ENCODE measurements at places on chromosomes 7 and 10.

DNA sequence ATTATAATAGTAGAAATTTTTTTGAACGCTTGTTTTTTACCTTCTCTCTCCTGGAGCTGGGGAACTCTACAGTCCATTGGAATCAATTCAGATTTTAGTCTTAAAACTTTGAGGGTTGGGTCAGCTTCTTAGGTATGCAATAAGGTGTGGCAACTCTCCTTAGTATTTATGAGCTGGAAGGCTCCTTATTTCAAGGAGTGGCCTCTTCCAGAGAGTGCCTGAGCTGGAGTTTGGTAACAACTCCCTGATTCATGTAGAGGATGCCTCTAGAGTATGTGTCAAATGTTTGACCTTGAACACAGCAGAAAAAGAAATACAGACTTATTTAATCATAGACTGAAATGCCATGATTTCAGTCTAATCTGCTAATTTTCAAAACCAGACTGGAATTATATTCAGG, 11.1 kb downstream of the CDK14 start:
- no peak for DNase-seq

GRCh38 chr7:55521512-55521911, 50.8 kb downstream of the VOPP1 start:
- DNase-seq, result no peak

DNA sequence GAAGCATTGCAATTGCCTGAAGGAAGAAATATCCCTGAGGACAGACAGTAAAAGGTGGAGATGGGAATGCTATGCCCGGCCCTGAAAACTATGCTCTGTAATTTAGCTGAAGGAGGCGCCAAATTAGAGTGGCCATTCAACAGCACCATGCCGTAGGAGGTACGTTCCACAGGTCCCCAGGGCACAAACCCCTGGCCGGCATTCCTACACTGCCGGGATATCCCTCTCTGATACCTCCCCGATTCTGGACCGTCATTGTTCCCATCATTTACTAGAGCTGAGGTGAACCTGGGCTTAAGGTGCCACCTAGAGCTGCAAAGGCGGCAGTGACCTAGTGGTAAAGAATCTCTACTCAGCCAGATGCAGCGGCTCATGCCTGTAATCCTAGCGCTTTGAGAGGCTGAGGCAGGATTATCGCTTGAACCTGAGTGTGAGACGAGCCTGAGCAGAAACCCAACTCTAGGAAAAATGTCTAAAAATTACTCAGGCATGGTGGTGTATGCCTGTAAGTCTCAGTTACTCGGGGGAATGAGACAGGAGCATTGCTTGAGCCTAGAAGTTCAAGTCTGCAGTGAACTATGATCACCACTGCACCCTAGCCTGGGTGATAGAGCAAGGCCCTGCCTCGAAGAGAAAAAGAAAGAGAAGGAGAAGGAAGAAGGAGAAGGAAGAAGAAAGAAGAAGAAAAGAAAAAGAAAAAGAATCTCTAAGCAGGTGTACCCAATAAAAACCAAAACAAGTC, 53.0 kb upstream of the TNKS2 start:
- DNase-seq, result no peak

- no peak for DNase-seq
Observed at GRCh38 chr7:56063500-56063881, 595 bp upstream of the SUMF2 start.

DNA sequence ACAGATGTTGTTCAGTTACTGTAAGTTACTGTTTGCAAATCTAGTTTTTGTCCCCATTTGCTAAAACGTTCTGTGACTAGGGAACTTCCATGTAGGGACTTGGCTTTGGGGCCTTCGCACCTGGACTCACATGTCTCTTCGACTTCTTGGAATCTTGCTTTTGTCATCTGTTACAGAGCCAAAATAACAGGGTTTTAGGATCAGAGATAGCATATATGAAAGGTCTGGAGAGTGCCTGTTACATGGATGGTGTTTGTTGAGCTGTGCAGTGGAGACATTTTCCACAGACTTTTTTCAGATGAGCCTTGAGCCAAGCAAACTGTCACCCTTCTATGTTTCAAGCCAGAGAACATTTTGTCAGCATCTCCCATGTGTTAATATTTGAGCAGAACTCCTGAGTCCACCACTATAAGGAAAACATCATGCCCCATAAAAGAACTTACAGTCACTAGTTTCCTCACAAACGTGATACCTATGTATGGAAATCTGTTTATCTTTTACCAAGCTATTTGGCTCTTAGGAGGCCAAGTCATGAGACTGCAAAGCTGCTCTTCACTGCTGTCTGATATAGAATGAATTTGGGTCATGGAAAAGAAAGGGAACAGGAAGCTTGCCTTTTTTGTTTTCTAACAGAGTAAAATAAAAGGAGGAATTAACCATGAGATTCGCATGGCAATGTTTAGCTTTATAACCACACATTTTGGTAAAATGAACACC, 818.6 kb upstream of the IGFBP3 start:
- DNase-seq, result no peak

DNA sequence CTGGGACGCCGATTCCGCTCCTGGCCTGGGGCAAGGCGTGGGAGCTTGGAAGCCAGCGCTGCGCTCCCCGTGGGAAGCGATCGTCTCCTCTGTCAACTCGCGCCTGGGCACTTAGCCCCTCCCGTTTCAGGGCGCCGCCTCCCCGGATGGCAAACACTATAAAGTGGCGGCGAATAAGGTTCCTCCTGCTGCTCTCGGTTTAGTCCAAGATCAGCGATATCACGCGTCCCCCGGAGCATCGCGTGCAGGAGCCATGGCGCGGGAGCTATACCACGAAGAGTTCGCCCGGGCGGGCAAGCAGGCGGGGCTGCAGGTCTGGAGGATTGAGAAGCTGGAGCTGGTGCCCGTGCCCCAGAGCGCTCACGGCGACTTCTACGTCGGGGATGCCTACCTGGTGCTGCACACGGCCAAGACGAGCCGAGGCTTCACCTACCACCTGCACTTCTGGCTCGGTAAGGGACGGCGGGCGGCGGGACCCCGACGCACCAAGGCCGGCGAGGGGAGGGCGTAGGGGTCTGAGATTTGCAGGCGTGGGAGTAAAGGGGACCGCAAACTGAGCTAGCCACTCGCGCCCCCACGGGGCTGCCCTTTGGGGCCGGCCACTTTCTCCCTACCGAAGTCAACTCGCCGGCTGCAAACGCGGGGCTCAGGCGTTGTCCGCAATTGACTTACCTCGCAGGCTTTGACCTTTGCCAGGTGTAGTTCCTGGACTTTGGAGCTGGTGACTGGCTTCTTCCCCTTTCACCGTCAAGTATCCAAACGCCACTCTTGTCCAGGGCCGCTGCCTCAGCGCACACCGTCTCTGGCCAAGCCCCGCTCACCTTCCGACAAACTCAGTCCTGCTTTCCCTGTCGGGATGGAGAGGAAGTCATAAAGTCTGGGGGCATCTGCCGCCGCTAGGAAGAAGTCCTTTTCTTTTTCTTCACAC, at the start of gene SCIN:
Gene SCIN, plus strand, starts transcription at position 187 of the 928 bp plus-strand sequence. Its CDS starts 67 bp downstream, at position 254.
- peak; percentile 22 for DNase-seq

GRCh38 chr7:94297397-94297838, 97.3 kb upstream of the COL1A2 start:
- no peak for DNase-seq

DNA sequence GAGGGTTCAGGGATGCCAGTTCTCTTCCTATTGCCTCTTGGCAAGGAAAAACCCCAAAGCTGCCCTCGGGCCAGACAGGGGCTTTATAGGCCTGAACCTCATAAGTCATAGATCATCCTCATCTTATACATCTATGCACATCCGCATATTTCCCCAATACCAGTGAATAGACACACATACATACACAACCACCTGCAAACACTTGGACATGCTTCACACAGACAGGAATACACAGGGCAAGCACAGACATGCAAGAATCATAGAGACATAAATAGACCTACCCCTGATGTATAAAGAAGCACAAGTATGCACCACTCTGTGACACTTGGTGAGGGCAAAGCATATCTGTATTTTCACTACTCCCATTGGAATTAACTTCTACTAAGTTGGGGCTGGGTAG, 30.7 kb downstream of the MBL2 start:
- DNase-seq, result no peak

DNA sequence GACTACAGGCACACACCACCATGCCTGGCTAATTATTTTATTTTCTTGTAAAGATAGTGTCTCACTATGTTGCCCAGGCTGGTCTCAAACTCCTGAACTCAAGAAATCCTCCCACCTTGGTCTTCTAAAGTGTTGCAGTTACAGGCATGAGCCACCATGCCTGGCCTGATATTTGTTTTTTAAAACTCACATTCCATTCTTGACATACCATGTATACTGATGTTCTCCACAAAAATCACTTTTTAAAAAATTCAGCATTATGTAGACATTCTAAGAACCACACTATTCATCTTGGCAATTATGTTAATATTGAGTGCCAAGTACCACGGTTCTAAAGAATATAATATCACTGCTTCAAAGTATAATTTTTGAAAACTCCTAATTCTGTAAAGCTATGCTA, 43.5 kb downstream of the IDE start:
- DNase-seq, result no peak

GRCh38 chr7:73986158-73986631, 41.8 kb upstream of the ELN start:
- no peak for DNase-seq

DNA sequence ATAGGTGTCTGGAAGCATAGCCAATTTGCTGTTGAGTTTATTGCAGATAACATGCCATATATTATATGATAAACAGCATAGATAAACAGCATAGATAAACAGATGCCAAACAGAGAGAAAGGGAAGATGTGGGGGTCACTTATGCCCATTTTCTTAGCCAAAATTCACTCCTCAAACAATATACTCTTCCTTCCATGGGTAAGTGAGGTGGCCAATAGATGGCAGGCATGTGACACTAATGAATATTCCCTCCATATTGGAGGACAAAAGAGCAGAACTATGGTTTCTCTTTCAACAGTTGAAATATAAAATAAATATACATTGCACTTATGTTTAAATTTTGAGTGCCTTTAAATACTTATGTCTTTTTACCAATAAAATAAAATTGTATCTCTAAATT, 1212.8 kb downstream of the REEP3 start:
- no peak for DNase-seq

- peak; percentile 17 for DNase-seq
Observed at GRCh38 chr7:11341285-11341944, 367.7 kb downstream of the PHF14 start.

GRCh38 chr10:19588608-19589007, 227.6 kb upstream of the PLXDC2 start:
- no peak for DNase-seq

GRCh38 chr7:4245866-4246470, 436.1 kb upstream of the FOXK1 start:
- DNase-seq, result no peak

DNA sequence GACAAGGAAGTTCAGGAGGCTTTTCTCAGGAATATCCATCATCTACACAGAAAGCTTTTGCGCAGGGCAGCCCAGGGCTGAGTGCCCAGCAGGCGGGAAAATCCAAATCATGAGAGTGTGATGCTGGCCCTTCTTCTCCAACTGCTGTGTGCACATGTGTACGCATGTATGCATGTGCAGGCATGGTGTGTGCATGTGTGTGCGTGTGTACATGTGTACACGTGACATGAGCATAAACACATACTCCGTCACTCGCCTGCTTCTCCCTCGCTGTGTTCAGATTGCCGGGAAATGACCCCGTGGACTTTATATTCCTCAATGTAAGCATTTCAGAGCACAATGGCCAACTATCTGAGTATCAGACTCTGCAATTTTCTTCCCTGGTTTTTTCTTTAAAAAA, 85.1 kb downstream of the PRPF18 start:
- no peak for DNase-seq

DNA sequence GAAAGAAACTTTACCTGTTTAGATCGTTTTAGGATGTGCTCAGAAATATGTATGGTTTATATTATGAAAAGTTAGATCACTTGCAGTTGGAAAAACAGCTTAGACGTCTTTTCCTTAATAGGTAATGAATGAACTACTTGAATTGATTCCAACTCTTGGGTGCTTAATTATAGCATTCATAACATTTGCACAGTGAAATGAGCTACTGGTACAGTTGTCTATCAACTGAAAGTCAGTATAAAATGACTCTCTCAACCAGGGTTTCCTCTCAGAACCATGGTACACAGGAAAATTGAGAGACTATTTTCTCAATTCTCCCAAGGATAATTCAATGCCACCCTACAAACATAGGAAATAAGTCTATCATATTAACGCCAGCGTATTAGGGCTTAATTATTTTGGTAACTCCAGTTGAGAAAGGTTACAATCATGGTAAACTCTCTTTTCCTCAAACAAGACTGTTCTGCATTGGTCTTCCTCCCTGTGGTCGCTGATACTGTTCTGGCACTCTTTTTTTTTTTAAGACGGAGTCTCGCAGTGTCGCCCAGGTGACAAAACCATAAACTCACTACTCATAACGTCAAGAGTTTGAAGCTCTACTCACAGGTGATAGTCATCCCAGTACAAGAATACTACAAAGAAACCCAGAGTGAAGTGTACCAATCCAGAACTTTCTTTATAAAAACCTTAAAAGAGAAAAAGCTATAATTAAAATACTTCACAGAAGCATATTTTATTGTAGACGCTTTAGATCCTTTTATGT, 2.0 kb downstream of the ANLN start:
- DNase-seq, result peak; percentile 56

- DNase-seq, result peak; percentile 54
Observed at GRCh38 chr7:8418629-8419245, 14.7 kb upstream of the NXPH1 start.

- no peak for DNase-seq
Observed at GRCh38 chr7:44819292-44819691, 22.8 kb downstream of the PPIA start.

- DNase-seq, result no peak
Observed at GRCh38 chr10:63258920-63259678, 126.0 kb downstream of the NRBF2 start.

DNA sequence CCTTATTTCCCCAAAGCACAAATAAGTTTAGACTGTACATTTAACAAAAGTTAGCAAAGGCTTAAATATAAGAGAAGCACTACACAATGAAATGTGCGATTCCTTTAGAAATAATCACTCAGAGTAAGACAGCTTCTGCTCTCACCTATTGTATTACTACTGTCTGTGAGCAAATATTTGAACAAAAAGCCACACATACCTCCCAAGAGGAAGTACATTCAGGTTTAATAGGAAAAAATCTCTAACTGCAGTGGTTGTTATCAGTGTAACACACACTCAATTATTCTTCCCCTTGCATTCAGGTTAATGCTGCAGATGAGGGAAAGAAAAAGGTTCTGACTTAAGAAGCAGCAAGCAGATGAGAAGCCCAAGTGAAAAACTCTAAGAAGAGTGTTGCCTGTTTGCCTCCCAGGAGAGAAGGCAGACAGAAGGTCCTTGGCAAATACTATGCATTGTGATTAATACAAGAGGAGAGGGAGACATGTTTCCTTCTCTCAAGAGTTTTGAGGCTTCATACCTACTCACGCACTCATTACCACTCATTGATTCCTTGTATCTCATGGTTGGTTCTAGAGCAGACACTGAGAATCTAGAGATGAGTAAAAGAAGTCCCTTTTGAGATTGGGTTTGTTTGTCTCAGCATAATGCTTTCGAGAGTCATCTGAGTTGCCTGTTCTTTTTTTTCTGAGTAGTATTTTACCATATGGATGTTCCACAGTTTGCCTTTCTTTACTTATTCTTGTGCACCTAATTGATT, 13.6 kb downstream of the GIMAP4 start:
- DNase-seq, result no peak

GRCh38 chr7:114109721-114110120, 190.9 kb upstream of the PPP1R3A start:
- no peak for DNase-seq

- peak; percentile 52 for DNase-seq
Observed at GRCh38 chr7:155286686-155287085, 11.0 kb upstream of the INSIG1 start.

All from activated CD4-positive, alpha-beta T cell treated with anti-CD3 and anti-CD28 coated beads, Interleukin-2, Interleukin-4, amounts not matched to agents 100 ng/mL and 50 ng/mL, durations not matched to agents 16 hours and 8 hours (primary cell).